ENCODE measurements at places on chromosomes 2 and 18.

GRCh38 chr2:160415991-160416390 is 77.6 kb downstream of the RBMS1 start:
- no peak for DNase-seq

GRCh38 chr18:37509600-37509999 is 56.0 kb downstream of the CELF4 start:
- no peak for DNase-seq

DNA sequence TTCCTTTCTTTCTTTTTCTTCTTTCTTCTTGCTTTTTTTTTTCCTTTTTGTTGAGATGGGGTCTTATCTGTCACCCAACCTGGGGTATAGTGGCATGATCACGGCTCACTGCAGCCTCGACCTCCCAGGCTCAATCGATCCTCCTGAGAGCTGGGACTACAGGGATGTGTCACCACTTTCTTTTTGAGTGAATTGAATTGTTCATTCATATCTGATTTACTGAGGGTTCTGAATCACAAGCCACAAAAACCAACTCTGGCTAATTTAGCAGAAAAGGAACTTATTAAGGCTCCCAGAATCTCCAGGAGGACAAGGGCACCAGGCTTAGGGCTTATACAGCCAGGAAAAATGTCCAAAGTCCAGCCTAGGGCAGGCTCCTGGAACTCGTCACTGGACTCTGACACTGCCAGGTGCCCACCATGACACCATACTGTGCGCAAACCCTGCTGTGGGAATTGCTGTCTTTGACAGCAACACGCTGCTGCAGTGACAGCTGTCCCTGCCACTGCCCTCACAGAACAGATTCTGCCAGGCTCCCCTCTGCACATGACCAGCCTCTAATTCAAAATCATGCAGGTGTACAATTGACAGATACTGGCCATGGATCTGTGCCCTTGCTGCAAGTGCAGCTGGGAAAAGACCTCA is 42.9 kb upstream of the EML6 start:
- no peak for DNase-seq

DNA sequence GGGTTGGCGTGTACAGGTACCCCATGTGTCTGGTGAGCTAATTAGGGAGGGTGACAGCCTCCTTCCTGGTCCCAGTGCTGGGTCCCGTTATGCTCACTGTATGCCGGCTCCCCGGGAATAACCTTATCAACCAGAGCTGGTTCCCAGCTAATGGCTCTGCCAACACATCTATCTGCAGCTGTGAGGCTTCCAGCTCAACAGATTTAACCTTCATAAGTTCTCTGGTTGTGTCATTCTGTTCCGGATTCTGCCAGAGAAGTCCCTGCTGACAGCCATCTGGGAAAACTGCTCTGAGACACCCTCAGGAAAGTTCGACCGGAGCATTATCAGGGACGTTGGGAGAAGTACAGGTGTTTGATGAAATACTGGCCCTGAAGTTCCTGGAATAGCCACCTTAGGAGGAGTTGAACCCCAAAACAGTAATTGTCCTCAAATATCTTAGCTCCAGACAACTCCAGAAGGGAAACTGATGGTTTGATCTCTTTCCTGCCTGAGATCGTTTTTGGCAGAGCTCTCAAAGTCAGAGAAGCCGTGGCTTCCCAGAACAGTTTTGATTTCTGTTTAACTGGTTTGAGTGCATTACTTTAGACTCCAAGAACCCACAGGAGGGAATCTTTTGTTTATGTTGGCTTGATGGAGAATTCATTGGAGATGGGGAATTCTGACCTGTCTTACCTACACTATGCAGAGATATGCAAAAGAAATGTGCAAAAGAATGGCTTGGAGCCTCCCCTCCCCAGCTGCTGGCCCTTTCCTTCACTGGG is 39.4 kb upstream of the TXNDC2 start:
- no peak for DNase-seq

DNA sequence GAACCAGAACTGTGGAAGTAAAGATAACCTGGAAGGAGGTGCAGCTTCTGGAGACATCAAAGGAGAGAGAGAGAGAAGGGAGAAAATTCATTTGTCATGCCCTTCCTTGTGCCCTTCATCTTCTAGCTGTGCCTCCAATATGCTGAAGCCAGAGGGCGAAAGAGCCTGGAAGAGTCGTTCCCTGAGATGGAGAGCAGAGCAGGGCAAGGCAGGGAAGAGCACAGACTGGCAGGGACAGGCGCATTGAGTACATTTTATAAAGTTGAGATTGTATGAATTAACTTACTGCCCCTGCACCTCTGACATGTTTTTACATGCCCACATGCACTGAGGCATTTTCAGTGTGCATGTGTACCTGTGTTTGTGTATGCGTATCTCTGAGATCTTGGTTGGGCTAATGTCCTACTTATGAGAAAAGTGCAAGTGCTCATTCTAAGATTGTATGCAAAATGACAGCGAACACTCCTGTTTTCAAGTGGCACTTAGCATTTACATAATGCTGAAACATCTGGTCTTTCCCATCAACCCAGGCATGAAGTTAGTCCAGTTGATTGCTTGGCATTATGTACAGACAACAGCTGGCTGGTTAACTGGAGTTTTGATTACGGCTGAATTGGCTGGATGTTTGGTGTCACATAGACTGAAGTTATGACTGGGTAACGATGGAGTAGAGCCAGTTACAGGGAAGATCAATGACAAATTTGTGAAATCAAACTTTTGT is 23.7 kb upstream of the MMADHC start:
- DNase-seq = no peak

DNA sequence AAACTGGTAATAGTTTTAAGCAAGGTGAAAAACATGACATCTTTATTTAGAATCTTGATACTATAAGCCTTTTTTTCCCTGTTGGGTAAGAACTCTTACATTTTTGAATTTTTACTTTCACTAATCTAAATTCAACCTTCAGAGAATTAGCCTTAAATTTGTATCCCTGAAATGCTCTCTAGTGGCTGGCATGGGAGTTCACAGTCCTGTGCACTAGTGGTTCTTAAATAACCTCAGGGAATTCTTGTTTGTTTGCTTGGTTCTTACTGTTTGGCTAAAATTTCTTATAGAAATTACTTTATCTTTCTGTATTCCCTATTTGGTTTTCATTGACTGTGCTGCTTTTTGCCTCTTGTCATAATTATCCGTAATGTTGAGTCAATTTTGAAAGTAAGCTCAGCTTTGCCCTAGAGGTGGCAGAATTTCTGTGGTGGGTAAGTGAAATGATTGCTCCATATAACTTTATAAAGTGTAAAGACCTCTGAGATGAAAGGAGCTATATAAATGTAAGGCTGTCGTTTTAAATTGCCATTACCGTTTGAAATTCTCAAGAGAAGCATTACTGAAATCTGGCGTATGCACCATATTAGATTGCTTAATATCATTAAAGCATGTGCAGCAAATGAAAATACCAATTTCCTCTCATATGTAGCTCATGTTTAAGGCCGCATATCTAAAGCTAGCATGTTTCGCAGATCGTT is 391.3 kb upstream of the FIGN start:
- no peak for DNase-seq

DNA sequence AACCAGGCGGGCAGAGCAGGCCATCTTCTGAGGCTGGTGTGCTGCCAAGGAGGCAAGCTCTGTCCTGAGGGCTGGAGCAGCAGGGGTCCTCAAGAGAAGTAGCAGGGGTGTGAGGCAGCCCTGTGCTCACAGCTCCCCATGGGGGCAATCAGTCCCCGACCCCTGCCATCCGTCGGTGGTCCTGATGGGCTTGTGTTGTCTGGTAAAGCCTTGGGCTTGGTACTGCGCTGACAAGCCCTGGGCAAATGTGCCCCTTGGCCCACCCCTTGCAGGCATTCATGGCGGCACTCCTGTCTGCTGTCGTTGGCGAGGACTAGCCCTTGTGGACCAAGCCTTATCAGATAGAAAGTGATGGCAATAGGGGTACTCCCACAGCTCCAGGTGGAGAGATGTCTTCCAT is 22.6 kb upstream of the SCLY start:
- no peak for DNase-seq

GRCh38 chr2:129906139-129906860 is 73.2 kb upstream of the RAB6C start:
- DNase-seq = no peak

DNA sequence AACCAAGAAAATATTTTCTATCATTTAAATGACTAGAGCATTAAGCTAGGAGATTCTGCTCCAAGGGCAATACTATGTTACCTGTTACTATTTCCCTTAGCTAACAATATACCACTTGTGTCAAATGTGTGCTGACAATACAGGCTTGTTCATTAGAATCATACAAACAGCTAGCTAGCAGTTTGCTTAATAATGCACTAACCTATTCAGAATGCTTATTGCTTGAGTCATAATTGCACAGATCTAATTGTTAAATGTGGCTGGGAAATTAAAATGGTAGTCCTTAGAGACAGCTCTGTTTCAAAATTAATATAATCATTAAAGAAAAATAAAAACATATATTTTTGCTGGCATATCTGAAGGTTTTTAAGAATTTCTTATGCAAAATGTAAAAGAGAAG is 344.2 kb downstream of the ERBB4 start:
- no peak for DNase-seq

- DNase-seq = no peak
Observed at GRCh38 chr2:95022309-95023221, 2.9 kb upstream of the MAL start.

- peak; percentile 84 for DNase-seq
Observed at GRCh38 chr2:19574778-19575260, 216.4 kb upstream of the OSR1 start.

- DNase-seq = no peak
Observed at GRCh38 chr18:12554796-12555388, 103.0 kb downstream of the SPIRE1 start.

GRCh38 chr2:170509452-170510193 is 205.5 kb upstream of the SP5 start:
- no peak for DNase-seq

GRCh38 chr18:77073336-77074093 is 59.1 kb downstream of the MBP start:
- no peak for DNase-seq

DNA sequence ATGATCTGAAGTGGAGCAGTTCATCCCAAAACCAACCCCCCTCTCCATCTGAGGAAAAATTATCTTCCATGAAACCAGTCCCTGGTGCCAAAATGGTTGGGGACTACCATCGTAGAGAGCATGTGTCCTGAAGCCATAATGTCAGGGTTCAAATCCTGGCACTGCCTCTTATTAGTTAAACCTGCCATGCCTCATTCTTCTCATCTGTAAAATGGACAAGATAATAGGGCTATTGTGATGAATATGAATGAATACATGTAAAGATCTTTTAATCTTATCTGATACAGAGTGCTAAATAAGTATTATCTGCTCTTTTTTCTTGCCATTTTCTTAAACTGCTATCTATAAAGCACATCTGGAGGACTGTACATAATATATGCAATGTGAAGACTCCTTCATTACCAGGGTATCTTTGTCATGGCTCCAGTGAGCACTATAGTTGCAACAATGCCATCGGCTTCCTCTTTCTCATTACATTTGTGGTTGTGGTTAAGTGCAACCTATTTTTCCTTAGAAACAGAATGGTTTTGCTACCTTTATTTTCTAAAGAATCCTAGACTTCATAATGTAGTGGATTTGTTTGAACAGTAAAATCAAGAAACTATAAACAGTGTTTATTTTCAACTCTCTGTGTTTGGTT is 27.0 kb downstream of the MFSD6 start:
- no peak for DNase-seq

DNA sequence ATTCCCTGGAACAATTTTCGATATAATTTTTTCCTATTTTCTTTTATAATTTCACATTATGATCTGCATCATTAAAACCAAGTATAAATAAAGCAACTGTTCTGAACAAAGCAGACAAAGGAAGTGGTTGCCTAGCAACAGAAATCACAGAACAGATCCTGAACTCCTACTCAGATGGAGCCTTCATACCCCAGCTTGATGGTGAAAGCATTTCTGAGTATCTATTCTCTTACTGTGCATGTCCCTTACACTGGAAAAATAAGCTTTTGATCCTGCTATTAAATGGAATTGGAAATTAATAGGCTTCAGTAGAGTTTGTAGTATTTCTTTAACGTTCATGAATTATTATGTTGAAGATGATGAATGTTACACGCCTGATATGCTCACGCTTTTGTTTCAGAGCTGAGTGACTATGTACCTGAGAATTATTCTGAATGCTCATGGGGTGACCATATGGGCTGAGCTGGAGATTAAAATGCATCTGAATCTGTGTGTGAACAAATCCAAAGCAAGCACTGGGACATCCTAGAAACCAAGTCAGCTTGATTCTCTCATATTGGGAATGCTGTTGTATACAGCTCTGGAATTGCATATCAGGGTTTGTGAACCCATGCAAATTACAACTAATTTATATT is 254.0 kb downstream of the KCNJ3 start:
- no peak for DNase-seq
